ENCODE measurements at places on chromosomes 4 and X. TPM values are rescaled to one million over a fixed set of nuclear protein-coding genes. Genes with fewer than 3 reads are reported as not detected.

DNA sequence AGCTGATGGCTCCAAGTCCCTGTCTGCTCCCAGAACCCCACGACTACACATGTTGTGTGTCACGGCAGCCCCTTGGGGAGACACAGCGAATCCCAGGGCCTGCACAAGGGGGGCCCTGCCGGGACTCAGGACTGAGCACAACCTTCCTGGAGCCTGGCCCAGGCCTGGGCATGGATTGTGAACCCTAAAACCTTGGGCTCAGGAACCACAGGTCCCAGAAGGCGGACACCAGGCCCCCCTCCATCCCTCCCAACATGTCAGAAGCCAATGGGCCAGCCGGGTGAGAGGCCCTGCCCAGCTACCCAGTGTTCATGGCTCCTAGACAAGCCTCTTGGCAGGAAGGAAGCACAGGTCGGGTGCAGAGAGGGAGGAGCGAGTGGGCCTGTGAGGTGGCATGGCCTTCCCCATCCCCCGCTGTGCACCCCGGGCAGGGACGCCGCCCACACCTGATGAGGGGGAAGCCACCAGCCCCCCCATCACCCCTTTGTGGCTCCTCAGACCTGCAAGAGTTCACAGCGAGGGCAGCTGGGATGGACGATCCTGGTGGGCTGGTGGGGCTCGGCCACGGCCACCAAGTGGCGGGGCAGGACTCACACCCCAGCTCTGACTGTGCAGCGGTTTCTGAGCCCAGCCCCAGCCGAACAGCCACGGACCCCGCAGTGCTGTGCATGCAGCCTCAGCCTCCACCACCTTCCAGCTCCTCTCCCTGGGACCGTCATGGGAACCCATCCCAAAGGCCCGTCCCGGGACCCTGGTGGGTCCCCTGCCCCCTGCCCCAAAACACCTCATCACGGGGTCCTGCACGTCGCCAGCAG lies 3.7 kb downstream of the PDE6B start:
- no peak for DNase-seq

GRCh38 chrX:31280580-31280979 lies 208.7 kb upstream of the FTHL17 start:
- no peak for DNase-seq

- no peak for DNase-seq
These were observed 114.5 kb downstream of the LARP7 start for GRCh38 chr4:112751447-112751846.

GRCh38 chr4:15754323-15754722 lies 23.8 kb upstream of the CD38 start:
- no peak for DNase-seq

- no peak for DNase-seq
These were observed 306.5 kb downstream of the CAMK2D start for GRCh38 chr4:113455061-113455460.

DNA sequence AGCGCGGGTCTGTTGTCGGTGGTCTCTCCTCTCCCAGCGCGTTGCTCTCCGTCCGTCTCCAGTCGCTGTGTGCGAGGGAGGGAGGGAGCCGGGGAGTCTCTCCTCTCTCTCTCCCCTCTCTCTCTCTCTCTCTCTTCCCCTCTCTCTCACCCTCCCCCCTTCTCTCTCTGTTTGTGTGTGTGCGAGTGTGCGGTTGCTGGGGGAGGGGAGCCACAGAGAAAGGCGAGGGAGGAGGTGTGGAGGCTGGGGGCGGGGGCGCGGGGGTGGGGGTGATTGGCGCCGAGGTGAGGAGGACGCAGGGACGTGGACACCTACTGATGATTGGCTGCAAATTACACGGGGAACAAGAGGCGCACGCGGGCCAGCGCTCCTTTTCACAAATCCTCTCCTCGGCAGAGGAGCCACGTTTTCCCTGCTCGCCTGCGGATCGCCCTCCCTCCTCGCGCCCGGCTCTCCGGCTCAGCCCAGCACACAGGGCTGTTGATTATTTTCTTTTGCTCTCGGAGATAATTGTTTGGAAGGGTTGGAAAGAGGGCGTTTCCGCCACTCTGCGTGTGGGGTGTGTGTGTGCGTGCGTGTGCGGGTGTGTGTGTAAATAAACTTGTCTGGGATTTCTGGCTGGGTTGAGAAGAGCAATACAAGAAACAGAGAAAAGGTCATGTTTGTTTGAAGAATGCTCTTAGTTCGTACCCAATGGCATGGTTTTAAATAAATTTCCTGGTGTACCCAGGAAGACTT lies at the start of gene CXXC4:
Gene CXXC4, minus strand, starts transcription at position 73 of the 738 bp plus-strand sequence. CDS start 3,092 bp downstream, outside the sequence.
- DNase-seq, result no peak

DNA sequence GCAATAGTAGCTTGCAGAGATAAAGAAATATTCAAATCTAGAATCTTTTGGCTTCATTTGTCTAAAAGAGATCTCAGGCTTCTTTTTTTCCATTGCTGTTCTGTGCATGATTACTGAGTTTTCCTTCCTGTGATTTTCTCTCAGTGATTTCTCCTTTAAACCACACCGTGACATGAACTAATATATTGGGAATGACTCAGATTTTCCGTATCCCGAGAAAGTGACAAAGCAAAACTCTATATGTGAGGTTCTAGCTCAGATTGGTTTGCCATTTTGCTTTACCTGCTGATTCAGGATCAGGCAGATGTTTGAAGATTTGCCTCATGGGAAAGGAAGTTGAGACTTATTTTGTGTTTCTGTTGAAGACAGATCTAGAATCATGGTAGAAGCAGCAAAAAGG lies 59.4 kb downstream of the MTHFD2L start:
- no peak for DNase-seq

DNA sequence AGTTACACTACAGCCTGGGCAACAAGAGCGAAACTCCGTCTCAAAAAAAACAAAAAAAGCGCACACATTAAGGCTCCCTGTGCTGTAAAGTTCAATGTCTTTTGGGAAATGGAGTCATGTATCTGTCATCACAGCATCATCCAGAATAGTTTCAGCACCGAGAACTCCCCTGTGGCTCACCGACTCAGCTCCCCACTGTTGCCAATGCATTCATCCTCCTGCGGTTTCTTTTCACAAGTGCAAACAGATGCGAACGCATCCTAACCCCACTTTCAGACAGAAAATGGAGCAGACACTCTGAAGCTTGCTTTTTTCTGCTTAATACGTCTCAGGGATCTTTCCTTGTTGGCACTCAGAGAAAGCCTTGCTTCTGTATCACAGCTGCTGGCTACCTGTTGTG lies 13.8 kb upstream of the SH3TC1 start:
- DNase-seq, result no peak

NAA10 gene
- 83.0 TPM for polyA plus RNA-seq

TSPAN6 gene
- polyA plus RNA-seq, result 179 TPM
